M059J (cell line): ENCODE measurements at places on chromosomes 7 and 10.

DNA sequence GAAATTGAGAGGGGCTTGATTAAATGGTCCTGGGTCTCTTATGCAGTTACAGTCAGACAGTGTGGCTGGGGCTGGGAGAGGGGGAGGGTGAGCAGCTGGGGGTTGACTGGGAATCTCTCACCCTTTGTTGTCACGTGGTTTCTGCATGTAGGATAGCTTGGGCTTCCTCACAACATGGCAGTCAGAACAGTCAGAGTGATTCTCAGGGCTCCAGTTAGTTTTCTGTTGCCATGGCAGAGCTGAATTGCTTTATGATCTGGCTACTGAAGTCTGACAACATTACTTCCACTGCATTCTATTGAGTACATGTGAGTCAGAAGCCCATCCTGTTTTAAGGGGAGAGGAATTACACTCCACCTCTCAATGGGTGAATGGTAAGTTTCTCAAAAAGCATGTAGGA, 102.7 kb downstream of the WDR11 start:
- DNase-seq: peak; percentile 29

DNA sequence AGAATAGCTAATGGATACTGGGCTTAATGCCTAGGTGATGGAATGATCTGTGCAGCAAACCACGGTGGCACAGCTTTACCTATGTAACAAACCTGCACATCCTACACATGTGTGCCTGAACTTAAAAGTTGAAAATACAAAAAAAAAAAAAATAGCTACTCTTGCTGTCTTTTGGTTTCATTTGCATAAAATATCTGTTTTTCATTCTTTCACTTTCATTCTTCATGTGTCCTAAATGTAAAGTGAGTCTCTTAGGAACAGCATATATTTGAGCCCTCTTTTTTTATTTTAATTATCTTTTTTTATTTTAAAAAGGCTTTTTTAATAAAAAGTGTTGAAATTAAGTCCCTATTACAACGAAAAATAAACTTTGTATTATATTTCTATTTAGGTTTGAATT, 836.1 kb upstream of the KCND2 start:
- DNase-seq: no peak

DNA sequence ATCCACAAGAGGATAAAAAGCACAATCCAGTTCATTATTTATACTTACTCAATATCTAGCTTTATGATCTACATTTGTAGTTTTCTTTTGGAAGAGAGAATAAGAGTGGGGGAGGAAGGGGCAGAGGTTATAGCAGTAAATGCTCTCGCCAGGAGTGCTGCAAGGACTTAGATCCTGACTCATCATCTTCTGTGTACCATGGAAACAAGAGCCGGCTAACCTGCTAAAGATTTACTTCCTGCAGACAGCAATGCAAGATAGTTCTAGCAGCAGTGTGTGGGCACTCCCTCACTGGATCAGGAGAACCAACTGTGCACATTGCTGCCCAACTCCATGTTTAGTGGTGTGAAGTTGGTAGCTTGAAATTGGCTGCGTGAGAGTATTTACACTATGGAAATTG, 47.7 kb upstream of the TRIL start:
- peak; percentile 57 for DNase-seq

GRCh38 chr10:4649886-4650508, 176.0 kb upstream of the AKR1E2 start:
- DNase-seq: no peak

GRCh38 chr10:58275908-58276307, 6.9 kb downstream of the CISD1 start:
- peak; percentile 65 for DNase-seq

- peak; percentile 40 for DNase-seq
These were observed at the start of gene HGF for GRCh38 chr7:81769891-81770727. HGF (minus strand) TSS chr7:81770047; CDS start chr7:81769971, 76 bp downstream.

DNA sequence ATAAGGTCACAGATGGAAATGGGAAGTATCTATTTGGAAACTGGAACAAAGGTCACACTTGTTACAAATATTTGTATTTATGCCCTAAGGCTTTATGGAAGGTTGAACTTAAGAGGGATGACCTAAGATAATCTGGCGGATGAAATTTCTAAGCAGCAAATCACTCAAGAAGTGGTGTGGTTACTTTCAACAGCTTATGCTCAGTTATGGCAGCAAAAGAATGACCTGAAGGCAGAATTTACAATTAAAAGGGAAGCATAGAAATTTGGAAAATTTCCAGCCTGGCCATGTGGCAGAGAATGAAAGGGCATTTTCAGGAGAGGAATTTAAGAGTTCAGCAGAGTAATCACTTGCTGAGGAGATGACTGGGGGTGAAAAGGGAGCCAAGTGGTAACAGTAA, 95.8 kb upstream of the TNS3 start:
- DNase-seq: peak; percentile 99

GRCh38 chr10:28997734-28998133, 291.1 kb upstream of the LYZL1 start:
- no peak for DNase-seq

DNA sequence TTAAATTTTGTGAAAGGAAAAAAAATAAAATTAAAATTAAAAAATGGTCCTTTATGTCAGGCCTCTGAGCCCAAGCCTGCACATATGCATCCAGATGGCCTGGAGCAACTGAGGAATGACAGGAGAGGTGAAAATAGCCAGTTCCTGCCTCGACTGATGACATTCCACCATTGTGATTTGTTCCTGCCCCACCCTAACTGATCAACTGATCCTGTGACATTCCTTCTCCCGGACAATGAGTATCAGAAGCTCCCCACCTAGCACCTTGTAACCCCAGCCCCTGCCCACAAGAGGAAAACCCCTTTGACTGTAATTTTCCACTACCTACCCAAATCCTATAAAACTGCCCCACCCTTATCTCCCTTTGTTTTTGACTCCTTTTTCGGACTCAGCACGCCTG, 972.2 kb upstream of the GHITM start:
- DNase-seq: no peak

DNA sequence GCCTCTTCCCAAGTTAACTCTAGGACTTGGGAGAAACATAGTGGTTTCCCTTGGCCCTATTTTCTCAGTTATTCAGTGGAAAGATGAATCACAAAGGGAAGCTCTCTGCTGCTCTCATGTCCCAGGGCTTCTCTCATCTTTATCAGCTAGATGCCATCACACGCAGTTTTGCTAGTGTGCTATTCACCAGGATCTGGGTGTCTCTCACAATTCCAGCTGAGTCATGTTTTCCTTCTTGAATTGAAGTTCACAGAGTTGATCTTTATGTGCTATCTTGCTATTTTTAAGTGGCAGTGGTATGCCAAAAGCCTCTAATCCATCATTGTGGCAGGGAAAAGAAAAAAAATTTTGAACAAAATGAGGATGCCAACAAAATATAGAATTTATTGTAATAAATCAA, 101.3 kb downstream of the TWIST1 start:
- peak; percentile 62 for DNase-seq

- DNase-seq: peak; percentile 43
These were observed 51.2 kb downstream of the KIF5B start for GRCh38 chr10:32005050-32005449.

GRCh38 chr10:98301664-98302319, 33.8 kb upstream of the LOXL4 start:
- no peak for DNase-seq

DNA sequence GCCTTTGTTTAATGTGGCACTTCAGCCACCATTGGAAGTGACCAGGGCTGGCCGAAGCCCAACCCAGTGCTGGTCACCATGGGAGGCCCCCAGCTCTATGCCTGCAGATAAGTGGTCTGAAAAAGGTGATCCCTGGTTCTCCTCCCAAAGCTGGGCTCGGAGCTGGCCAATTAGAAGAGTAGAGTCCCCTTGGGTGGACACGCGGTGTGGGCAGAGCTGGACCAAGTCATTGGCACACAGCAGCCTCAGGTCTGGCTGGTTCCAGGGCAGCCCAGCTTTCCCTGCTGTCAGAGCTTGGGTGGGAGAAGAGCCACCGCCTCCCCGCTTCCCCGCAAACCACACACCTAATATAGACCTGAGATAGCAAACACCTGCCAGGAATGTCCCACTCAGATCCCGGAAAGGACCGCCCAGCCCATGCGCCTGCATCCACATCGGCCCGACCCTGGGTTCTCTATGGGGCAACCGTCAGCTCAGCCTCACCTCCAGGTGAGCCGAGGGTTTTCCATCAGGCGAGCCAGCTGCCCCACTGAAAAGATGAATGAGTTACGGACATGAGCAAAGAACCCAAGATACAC, 84.3 kb downstream of the TCERG1L start:
- no peak for DNase-seq

DNA sequence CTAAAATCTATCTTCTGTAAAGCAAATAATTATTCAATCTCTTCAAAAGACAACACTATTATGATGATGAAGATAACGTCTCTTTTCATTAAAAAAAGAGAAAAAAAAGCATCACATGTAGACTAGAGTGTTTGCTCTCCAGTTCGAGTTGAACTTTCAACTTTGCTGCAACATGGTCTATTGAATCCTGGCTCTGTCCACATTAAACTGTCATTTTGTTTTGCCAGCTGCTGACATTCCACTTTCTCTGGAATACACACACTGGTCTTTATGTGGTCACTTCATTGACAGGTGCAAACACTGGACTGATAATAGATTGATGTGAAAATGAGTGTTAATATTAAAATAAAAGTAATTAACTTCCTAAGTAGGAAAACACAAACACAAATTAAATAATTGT, 61.7 kb downstream of the PTF1A start:
- DNase-seq: no peak

DNA sequence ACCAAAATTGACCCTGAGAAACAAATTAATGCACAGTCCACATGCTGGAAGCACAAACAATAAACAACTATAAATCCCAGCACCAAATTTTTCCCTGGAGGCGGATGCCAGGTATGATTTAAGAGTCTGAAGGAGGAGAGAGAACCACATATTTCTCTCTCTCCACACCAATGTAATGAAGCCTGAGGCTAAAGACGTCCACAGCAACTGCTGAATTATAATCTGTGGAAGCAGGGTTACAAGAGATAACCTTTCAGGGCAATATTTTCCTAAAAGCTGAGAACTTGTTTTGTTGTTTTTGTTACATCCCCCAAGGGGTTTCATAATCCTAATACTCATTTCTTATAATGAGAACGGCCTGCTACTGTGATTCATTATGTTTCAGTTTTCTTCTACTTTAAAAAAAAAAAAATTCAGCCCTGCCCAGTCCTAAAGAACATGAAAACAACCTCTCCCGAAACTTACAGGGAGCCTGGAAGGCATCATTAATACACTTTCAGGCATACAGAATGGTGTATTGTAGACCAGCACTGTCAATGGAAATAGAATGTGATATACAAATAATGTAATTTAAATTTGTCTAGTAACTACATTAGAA, 48.5 kb upstream of the ABLIM1 start:
- DNase-seq: peak; percentile 42
